Testis (tissue), 5 donors: ENCODE measurements at places on chromosomes 1 and 21. TPM values are rescaled to one million over a fixed set of nuclear protein-coding genes. Genes with fewer than 3 reads are reported as not detected.

DNA sequence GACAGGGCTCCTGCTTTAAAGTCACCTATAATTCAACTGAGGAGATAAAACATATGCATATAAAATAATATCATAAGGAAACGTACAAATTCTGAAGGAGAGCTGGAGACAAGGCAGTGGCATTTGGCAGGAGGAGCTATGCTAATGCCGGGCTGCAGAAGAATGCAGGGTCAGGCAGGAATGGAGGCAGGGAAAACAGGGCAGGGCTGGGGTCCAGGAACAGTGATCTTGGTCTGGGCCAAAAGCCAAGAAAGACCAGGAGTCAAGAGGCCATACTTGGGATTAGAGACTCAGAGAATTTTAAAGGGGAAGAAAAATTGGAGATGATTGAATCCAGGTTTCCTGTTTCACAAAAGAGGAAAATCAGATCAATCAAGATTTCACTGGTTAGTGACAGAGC, 20.0 kb upstream of the BRDT start:
- DNase-seq = no peak

FABP3 gene
- total RNA-seq = 34.3 TPM

DNA sequence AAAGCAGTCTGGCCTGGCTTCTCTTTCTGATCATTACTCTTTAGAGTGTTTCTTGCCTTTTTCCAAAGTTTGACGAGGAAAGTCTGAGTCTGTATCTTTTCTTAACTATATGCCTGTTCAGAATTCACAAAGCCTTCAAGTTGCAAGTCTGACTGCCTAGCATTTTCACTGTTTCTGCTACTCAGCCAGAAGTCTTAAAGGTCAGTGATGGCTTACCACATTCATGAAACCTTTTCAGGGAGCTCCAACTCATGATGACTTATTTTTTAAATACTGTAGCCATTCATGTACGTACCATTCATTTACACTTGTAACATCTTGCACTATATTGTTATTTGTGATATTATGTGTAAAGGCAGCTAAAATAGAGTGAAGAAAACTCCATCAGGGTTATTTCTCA, 58.2 kb downstream of the TNFSF4 start:
- DNase-seq = no peak

ZZZ3 gene
- 52.2 TPM for total RNA-seq

- no peak for DNase-seq
Measured at GRCh38 chr1:12132078-12132477, 34.7 kb upstream of the TNFRSF1B start.

OLIG2 gene
- not detected for total RNA-seq

- no peak for DNase-seq
Measured at GRCh38 chr21:20108976-20109540, 889.2 kb upstream of the NCAM2 start.

DNA sequence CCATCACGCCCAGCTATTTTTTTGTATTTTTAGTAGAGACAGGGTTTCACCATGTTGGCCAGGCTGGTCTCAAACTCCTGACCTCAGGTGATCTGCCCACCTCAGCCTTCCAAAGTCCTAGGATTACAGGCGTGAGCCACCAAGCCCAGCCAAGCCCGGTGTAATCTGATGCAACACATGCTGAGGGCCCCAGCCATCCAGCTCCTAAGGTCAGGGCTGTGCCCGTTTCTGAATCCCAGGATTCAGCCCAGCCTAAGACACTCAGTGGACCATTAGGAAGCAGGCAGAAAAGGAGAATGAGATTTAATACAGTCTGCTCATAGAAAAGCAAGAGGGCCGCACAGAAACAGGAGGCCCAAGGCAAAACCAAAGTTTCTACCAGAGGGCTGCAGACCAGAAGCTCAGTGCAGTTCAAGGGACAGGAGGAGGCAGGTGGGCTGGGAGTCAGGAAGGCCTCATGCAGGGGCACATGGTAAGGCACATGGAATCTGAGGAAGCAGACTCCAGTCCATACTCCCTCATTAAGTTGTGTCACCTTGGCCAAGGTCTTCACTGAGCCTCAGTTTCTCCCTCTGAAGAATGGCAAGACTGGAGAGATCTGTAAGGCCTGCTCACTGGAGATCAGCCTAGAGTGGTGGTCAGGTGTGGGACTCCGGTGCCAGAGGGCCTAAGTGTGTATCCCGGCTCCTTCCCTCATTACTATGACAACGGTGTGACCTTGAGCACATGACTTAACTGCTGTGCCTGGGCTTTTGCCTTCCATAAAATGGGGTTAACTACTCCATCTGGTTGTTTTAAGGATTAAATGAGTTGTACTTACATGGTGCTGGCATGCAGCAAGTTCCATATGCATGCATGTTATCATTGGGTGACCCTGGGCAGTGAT, 2.4 kb upstream of the ADAM15 start:
- no peak for DNase-seq

FCRLB gene
- total RNA-seq = 0.68 TPM

SLAMF6 gene
- 1.6 TPM for total RNA-seq

GRCh38 chr1:66729523-66729922, 22.7 kb upstream of the DYNLT5 start:
- no peak for DNase-seq
